ENCODE measurements at places on chromosomes 2 and 18.

GRCh38 chr18:73948497-73948896 lies 199.1 kb downstream of the FBXO15 start:
- no peak for DNase-seq

GRCh38 chr2:47272031-47272864 lies 117.1 kb upstream of the STPG4 start:
- peak; percentile 48 for DNase-seq

GRCh38 chr18:79528316-79528695 lies 132.6 kb downstream of the NFATC1 start:
- no peak for DNase-seq

GRCh38 chr2:3299703-3300102 lies 77.9 kb downstream of the EIPR1 start:
- DNase-seq: no peak

DNA sequence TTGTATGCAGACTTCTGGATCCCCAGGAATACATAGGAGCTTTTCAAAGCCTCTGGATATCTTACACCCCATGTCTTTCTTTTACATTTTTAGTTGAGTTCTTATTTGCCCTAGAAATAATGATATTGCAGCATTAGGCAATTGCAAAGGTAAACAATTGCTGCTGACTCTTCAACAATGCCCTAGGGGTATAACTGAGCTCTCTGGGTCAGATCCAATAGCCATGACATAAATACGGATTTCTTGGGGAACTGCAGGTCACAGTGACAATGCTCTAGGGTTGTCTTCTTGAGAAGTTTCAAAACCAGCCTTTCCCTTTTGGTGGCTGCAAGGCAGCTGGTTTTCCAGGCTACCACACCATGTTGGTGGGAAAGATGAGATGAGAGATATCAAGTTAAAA lies 16.5 kb upstream of the OR6B3 start:
- DNase-seq: no peak

- DNase-seq: no peak
Observed at GRCh38 chr2:220619525-220620220, 952.4 kb downstream of the EPHA4 start.

DNA sequence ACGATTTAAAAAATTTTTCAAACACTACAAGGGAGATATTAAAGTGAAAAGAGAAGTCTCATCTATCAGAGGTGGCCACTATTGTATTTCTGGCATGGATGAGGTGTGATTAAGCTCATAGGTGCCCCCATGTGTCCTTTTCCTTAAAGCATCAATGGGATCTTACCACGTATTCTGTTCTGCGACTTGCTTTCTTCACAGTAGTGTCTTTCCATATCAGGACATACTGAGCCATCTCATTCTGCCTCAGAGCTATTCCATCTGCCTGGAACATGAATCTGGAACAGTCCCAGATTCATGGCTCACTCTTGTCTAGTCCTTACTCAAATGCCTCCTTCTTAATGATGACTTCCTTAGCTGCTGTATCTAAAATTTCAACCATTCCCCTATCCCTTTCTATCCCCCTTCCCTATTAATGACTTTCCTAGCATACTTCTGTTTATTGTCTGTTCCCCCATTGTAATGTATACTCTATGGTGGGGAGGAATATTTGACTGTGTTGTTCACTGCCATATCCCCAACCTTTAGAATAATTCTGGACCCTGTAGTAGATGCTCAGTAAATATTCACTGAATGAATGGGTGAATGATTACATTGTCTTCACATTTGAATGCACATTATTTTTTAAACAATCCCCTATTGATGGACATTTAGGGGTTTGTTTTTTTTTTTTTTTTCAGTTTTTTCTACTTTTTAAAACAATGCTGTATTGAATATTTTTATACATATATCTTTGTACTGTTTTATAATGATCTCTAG lies 11.1 kb downstream of the STAMBP start:
- no peak for DNase-seq

DNA sequence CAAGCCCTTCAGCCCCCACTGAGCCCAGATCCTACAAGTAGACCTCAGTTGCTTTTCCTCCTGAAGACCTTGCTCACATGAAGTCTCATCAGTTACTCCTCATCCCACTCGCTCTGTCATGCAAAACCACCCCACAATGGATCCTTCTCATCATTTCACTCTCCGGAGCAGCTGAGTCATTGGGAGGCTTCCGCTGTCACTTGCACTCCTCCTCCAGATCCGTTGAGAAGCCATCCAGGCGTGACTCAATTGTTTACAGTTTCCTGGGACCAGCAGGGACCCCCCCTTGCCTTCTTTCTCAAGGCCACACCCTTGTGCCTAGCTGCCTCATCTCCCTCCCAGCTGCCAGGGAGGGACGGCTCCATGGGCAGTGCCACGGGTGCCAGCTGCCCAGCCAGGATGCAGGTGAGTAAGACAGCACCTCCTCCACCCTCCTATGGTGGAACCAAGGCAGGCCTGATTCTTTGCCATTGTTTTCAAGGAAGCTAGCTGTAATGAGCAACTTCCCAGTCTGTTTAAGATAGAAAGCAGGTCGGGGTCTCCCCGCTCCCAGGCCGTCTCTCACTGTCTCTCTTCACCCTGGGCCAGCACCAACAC lies 16.3 kb downstream of the GPR55 start:
- no peak for DNase-seq

DNA sequence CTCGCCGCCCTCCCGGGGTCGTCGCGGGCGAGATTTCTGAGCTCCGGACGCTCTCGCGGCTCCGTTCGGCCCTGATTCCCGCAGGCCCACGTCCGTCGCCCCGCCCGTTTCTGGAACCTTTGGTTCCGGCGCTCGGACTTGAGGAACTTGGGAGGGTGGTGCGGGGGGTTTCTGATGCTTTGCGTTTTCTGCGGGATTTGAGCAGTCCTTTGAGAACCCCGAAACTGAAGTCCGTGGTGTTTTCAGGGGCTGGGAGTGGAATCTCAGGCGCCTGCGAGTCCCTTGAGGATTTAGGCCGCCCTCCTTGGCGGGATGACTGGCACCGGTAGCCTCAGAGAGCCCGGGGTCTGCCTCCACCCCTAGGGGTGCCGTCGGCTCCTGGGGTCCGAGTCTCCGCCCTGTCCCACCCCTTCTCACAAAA lies 336 bp downstream of the THNSL2 start:
- peak; percentile 14 for DNase-seq

DNA sequence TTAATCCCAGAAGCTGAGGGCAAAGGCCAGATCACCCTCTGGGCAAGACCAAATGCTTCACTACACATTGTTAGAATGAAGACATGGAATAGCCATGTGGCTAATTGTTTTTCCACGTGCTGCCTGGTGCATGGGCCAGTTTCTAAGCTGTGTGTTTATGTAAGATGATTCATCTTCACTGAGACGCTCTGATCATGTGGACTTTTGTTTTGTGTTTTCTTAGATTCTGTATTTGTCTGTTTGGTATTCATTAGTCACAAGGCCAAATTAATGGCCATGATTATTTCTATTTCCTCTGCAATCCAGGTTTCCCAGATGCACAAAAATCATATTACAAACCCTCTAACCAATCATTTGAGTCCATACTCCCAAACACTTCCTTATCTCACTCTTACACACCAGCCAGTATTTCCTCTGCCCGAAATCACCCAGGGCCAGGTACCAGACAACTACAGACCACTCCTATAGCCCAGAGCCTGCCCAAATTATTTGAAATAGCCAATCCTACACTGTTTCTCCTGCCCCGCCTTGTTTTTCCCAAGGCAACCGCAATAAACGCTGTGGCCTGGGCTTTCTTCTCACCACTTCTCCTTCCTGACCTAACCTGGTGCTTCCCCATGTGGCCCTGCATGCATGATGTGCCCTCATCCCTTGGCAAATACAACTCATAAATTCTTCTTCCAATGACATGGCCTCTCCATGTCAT lies 94.2 kb upstream of the SP3 start:
- no peak for DNase-seq

- no peak for DNase-seq
Observed at GRCh38 chr2:106581328-106581727, 94.2 kb downstream of the CD8B2 start.

DNA sequence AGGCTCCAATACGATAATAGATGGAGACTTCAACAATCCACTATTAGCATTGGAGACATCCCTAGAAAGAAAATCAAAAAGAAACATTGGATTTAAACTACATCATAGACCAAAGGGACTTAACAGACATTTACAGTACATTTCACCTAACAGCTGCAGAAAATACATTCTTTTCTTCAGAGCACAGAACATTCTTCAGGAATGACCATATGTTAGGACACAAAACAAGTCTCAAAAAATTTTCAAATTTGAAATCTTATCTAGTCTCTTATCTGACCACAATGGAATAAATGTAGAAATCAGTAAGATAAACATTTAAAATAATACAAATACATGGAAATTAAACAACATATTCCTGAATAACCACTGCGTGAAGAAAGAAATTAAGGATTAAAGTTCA lies 68.7 kb downstream of the STRADB start:
- no peak for DNase-seq

GRCh38 chr2:180328795-180329422 lies 321.8 kb upstream of the CWC22 start:
- no peak for DNase-seq

Measured in neuronal stem cell (in vitro differentiated cells).